NCI-H1417 (cell line): ENCODE measurements at places on chromosomes 13 and 19.

GRCh38 chr13:23377983-23378632, 55.4 kb downstream of the SACS start:
- DNase-seq: no peak

- DNase-seq: no peak
These were observed 173.8 kb upstream of the SOX21 start for GRCh38 chr13:94886191-94886590.

DNA sequence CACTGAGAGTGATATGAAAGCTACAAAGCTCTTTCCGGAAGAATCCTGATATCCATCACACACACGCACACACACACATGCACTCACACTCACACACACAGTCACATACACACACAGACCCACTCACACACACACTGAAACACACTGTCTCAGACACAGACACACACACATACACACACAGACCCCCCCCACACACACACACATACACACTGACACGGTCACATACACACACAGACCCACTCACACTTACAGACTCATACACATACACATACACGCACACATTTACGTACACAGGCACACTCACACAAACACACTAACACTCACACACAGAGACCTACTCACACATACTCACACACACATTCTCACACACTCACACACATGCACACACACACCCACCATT, 58.6 kb downstream of the LIG4 start:
- DNase-seq: no peak

- peak; percentile 34 for DNase-seq
These were observed 29.2 kb downstream of the COG6 start for GRCh38 chr13:39684531-39685137.

GRCh38 chr13:32309312-32310133, 5.6 kb downstream of the ZAR1L start:
- DNase-seq: no peak

DNA sequence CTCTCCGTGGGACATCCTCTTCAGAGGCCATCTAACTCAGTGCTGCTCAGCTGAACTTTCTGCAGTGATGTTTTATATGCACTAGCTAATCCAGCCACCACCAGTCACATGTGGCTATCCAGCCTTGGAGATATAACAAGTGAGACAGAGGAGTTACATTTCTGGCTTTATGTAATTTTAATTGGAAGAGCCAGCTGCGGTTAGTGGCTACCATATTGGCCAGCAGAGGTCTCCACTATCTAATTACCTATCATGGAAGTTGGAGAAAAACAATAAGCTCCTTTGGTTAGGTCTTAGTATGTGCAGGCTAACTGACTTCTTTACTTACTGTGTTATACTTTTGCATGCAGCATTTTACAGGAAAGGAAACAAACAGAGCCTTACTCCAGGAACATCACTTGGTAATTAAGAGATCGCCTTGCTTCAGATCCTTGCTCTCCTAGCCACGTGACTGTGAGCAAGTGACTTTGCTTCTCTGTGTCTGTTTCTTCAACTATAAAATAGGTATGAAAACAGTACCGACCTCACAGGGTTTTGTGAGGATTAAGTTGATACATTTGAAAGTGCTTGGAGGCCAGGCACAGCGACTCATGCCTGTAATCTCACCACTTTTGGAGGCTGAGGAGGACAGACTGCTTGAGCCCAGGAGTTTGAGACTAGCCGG, 1.6 kb upstream of the KLK10 start:
- peak; percentile 13 for DNase-seq

- DNase-seq: no peak
These were observed 229.6 kb upstream of the HTR2A start for GRCh38 chr13:47126432-47126831.

GRCh38 chr19:44113784-44114390, 688 bp downstream of the ZNF225 start:
- peak; percentile 21 for DNase-seq

DNA sequence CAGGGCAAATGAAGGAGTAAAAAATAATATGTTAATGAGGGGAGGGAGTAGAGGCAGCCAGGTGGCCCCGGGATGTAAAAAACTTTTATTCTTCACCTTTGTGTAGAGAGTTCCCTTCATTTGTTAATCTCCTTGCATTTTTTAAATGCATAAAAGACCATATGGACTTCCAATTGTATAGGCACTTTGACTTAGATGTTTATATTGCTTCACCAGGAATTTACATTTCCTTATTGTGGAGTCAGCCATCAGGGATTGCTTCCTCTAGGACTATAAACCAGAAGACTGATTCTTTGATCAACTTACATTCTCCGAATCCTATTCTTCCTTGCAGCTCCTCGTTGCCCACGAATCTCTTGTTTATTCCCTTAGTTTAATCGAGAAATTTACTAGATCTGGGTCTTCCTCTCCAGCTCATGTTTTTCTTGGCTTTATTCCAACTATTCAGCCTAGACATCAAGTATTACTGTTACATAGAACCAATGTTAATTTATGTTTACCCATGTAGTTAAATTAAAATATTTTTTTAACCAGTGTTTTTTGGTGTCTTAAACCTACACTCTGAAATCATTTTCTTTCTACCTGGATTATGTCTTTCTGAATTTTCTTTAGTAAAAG, 1187.0 kb upstream of the SLC10A2 start:
- no peak for DNase-seq

DNA sequence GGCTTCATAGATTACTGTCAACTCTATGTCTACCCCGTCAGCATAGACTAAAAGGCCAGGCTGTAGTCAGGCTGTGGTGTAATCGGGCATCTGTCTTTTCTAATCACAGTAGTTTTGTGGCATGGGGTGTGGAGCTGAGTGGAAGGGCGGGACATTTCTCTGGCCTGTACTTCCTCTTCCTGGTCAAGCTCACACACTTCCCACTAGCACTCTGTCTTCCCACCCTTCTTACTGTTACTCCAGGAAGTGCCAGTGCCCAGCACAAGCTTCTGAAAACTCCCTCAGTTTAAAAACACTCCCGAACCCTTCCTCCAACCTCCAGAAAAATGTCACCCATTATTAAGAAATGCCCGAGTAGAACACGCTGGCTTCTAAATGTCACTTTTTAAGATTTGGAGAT, 229.8 kb downstream of the KLF5 start:
- DNase-seq: no peak

DNA sequence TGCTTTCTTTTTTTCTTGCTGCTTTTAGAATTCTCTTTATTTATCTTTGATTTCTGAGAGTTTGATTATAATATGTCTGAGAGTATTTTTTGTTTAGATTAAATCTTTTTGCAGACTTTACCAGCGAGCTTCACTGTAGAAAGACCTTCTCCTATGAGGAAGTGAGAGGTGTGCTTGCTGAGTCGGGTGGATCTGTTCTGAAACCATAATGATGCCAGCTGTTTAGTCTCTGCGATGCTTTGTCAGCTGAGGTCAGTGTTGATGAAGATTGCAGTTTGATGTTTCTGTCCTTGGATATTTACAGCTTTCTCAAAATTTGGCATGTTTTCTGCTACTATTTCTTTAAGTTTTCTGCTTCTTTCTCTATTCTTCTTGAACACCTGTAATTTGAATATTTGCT, 309.1 kb upstream of the SLITRK6 start:
- DNase-seq: no peak

- no peak for DNase-seq
These were observed 36.7 kb downstream of the MBNL2 start for GRCh38 chr13:97258801-97259200.

GRCh38 chr13:45878966-45879365, 27.4 kb upstream of the SIAH3 start:
- DNase-seq: no peak

DNA sequence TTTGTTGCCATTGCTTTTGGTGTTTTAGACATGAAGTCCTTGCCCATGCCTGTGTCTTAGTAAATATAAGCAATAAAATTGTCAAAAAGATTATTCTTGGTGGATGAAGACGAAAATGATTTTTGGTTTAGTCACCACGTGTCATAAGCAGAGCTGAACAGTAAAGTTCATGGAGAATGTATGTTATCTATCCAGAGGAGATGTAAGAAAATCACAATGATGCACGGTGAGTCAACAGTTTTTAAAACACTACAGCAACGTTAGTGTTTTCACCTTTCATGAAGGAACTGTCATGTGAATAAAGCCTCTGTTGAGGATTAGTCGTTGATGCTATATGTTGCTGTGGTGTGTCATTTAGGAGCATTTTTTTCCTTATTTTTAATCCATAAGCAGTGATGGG, 137.6 kb downstream of the GPC6 start:
- DNase-seq: no peak

- peak; percentile 31 for DNase-seq
These were observed 10.6 kb upstream of the LRRC25 start for GRCh38 chr19:18408053-18408476.

DNA sequence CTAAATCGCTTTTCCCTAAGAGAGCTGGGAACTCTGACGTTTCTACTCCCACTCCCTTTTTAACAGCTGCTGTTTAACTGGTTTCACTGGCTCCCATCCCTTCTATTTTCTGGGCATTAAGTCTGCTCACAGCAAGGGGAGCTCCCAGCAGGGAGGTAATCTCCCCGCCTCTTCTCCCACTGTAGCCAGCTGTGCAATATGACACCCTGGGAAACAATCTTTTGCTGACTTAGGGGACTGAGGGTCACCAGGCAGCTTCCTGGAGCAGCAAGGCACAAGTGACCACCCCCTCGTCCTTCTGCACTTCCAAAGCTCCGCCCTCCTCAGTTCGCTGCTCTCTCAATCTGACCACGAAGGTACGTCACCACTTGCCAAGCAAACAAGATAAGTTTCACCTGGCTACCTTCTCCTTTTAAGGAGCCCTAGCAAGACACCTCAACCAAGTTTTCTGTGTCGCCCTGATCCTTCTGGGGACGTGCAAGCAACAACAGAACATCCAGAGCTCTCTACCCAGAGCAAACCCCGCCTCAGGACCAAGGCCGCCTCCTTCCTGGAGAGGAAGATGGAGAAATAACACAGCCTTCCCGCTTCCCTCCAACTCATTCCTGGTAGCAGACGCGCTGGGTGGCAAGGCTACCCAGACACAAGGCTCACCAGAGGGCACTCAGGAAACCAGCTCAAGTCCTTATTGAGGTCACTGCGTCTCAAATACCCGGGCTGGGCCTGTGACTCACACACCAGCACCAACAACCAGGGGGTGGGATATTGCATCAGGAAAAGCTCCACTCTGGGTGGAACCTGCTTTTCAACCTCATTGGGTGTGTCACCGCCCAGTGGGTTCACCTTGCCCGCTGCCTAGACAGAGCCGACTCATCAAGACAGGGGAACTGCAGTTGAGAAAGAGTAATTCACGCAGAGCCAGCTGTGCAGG, 92.4 kb downstream of the STK24 start:
- DNase-seq: peak; percentile 78

GRCh38 chr13:22061806-22062391, 391.0 kb downstream of the FGF9 start:
- no peak for DNase-seq

DNA sequence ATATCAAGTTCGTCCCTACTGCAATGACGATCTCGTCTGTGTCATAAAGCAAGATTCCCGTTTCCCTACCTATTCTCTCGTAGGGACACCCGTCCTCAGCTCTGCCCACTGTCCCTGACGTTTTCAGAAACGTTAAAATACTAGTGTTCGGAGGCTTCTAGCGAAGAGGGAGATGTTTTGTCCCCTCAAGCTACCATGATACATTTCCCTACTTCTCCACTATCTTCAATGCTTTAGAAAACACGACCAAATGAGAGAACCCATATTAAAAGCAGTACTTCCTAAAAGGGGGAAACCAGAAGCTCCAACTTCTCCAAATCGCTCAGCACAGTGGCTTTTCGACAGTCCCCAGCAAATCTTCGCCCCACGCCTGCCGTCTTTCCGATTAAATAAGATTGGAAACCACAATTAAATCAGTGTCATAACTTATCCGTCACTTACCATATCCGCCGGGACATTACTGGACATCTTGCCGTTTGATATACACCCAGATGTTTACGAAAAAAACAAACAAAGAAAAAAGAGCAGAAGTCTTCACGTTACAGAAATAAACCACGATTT, 1.3 kb downstream of the UBL3 start:
- no peak for DNase-seq

DNA sequence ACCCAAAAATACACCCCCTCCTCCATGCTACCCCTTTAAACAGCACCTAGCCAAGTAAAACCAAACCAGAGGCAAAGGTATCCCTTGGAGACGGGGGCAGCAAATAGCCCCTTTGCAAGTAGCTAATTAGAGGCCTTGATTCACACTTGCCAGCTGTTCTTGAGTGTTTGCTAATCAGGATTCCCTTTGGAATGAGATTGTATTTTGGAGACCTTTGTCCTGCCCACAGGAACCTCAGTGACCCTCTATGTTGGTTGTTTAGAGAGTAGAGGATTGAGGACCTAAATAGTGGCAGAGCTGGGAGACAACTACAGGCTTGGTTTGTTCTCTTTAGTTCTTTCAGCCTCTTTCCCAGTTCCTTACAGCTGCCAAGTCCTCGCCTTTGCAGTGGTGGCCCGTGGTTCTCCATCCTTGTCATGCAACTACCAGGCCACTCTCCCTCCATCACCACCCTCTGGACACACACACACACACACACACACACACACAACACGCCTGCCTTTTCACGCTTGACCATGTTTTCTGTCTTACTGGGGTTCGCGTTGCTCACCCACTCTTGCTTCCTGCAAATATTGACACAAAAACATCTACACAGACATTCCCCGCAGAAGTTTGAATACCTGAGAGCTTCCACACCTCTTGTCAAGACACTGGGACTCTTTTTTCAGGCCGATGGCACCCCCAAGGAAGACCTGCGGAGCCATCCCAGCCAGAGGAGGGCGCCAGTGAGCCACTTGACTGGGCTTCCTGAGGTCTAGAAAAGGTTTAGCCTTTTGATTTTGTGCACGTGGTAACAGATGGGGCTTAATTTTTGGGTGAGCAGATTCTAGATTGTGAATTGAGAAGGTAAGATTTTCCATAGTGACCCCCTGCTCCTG, 80.0 kb upstream of the GPR183 start:
- DNase-seq: no peak

- DNase-seq: no peak
These were observed 179.3 kb downstream of the KDM4B start for GRCh38 chr19:5147978-5148793.

DNA sequence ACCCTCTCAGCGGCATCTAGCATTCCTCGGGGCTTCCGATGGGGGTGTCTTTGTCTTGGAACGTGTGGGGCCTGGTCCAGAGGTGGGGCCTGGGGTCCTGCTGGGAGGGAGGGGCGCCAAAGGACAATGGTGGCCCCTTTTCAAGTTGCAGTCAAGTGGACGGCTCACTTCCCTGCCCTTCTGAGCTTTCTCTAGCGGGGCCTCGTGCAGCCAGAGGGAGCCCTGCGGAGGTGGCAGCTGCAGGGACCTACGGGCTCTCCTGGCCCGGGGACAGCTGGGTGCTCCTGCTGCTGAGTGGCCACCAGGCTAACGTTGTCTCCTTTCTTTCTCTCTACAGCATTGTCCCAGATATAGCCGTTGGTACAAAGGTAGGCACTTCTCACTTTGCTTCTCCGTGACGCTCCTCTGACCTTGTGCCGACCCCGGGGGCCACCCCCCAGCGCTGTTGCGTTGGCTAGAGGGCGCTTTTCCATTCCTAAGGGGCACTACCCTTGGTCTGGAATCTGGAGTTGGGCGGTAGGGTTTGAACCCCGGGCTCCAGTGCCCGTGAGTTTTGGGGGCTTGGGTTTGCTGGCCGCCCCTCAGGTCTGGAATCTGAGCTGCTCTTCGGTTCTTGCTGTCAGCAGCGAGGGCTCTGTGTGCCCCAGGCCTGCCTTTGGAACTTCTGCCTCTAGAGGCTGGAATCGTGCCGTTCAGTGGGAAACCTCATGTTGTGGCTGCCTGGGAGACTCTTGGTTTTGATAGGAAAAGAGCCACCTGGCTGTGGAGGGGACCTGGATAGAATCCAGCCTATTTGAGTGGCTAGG, 2.0 kb downstream of the PTBP1 start:
- DNase-seq: no peak
